ENCODE measurements at places on chromosomes 3 and 15.

- peak; percentile 83 for DNase-seq
Observed at GRCh38 chr3:192892981-192893700, 24.5 kb downstream of the MB21D2 start.

- DNase-seq: no peak
Observed at GRCh38 chr3:188319569-188319968, 165.6 kb downstream of the LPP start.

DNA sequence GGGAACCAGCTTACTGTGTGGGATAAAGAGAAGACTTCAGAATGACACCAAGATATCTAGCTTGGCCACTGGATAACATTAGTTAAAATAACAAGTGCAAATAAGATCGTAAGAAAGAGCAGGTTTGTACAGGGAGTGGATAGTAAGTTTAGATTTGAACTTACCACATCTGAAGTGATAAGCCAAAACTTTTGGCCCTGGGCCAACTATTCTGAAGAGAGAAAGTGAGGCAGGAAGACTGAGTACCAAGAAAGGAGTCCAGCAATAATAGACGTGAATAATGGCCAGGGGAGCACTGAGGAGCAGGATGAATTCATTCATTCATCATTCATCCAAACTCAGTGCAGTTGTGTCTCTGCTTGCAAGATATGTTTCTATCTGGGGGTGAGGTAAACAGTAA is 122.9 kb downstream of the PDE8A start:
- DNase-seq: no peak

GRCh38 chr3:45921158-45922038 is 21.9 kb upstream of the CXCR6 start:
- DNase-seq: no peak

GRCh38 chr3:163879172-163879571 is 1199.1 kb downstream of the SI start:
- DNase-seq: no peak

GRCh38 chr3:120338517-120338916 is 10.6 kb downstream of the LRRC58 start:
- no peak for DNase-seq

- no peak for DNase-seq
Observed at GRCh38 chr15:77565378-77565915, 67.3 kb downstream of the LINGO1 start.

DNA sequence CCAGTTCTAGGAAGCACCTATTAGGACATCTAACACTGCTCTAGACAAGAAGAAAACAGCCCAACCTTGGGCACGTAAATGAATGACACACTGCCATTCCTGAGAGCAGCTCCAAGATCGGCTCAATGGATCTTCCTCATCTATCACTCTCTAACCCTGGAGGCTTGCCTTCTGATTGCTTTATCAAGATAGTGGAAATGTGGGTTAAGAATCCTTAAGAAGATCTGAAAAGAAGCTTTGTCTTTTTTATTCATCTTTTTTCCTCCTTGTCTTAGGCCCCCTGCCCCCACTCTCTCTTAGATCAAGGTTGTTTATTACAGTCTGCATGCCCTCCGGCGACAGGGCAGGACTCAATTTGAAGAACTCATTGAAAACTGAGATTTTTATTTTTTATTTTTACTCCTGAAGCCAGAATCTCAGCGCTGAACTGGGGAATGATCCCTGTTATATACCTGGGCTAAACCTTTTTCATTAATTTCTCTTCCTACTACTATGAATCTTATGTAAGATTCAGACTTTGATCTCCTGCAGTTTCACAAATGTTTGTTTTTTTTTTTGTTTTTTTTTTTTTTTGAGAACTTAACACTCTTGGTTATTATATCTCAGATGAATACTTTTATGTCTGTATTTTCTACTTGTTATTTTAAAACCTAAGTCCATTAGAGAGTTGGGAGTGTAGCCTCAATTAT is 219.5 kb downstream of the SV2B start:
- DNase-seq: no peak

DNA sequence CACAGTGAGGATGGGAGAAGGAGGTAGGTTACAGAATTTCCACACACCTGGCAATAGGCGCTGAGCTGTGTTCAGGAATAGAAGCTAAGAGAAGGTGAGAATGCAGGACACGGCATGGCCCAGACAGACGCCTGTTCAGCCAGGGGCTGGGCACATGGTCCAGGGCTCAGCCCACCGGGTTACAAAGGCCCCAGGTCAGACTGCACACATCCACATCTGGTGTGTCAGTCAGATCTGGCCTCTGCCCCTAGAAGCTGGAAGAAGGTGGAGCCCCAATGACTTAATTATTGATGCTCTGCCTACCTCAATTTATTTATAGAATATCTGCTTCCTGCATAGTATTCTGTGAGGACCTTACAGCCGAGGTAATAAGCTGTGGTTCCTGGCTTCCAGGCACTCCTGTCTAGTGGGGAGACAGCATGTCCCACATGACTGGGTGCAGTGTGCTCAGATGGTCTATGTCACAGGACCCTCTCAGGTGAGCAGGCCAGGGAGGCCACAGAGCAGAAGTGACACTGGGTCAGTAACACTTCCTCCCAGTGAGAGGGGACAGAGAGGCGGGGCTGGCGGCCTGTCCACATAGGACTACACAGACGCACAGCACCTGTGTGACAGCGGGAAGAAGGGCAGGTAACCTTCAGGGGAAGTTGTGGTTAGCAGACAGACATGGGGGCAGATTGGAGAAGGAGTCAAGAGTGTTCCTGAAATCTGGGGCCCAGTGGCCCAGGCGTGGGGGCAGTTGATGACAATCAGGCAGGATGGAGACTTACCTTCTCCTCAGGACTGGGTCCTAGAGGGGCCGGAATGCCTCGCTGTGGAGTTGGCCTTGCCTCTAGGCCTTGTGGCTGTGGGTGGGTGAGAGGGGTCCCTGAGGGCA is 38.6 kb upstream of the PLXNA1 start:
- DNase-seq: no peak

- DNase-seq: no peak
Observed at GRCh38 chr3:120029749-120030148, 64.5 kb downstream of the GSK3B start.

DNA sequence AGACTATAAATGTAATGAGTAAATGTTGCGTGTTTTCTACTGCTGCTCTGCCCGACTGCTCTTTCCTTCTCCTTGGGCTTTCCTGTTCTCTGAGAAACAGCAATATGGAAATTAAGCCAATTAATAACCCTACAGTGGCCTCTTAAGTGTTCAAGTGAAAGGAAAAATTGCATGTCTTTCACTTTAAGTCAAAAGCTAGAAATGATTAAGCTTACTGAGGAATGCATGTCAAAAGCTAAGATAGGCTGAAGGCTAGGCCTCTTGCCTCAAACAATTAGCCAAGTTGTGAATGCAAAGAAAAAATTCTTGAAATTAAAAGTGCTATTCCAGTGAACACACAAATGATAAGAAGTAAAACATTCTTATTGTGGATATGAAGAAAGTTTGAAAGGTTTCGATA is 55.0 kb downstream of the ATP2C1 start:
- no peak for DNase-seq

GRCh38 chr3:72487946-72488737 is 360.1 kb downstream of the SHQ1 start:
- DNase-seq: no peak

DNA sequence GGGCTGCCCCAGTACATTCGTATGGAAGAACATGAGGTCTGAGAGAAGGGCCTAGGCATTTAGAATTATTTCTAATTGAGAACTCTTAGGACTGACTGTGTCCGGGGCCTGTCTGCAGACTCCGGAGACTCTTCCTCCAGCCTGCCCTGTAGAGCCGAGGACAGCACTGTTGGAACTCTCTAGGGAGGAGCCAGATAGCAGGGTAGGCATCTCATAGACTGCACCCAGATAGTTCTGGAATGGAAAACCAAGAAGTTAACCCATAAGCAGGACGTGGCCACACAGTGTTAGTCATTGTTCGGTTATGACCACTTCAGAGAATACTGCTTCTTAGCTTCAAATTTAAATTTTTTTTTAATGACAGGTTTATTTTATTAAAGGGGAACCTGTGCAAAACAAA is 59.5 kb downstream of the SNRK start:
- DNase-seq: no peak

DNA sequence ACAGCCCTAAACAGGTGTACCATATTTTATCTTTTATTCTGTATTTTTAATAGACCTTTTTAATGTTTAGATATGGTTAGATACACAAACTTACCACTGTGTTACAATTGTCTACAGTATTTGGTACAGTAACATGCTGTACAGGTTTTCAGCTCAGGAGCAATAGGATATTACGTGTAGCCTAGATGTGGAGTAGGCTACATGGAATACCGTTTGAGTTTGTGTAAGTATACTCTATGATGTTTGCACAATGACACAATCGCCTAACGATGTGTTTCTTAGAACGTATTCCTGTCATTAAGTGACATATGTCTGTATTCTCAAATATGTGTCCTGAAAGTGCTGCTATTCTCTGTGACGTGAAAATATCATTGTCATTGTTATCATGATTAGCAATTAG is 62.6 kb downstream of the MFSD1 start:
- no peak for DNase-seq

GRCh38 chr15:39118510-39118909 is 462.4 kb upstream of the THBS1 start:
- no peak for DNase-seq

Measured in right atrium auricular region (tissue), 2 donors.